Kidney (tissue), 22 donors: ENCODE measurements at places on chromosomes 7 and 10. TPM values are rescaled to one million over a fixed set of nuclear protein-coding genes. Genes with fewer than 3 reads are reported as not detected.

Gene TAS2R4
- total RNA-seq, result 2.5 TPM

Gene ATP5F1C
- 269 TPM for total RNA-seq

Gene TMEM273
- 16.8 TPM for total RNA-seq

Gene OR2A42
- 0.06 TPM for total RNA-seq

Gene DNA2
- total RNA-seq, result 3.6 TPM

GRCh38 chr10:43037440-43037839 lies 39.4 kb upstream of the RET start:
- H3K4me3 ChIP-seq, result no peak overlapping the region
- peak; percentile 7 for DNase-seq
- no peaks in the 10 kb centered on the region for H3K36me3 ChIP-seq
- H3K27me3 ChIP-seq, result no peaks in the 10 kb centered on the region
- H3K27ac ChIP-seq, result no peak overlapping the region

DNA sequence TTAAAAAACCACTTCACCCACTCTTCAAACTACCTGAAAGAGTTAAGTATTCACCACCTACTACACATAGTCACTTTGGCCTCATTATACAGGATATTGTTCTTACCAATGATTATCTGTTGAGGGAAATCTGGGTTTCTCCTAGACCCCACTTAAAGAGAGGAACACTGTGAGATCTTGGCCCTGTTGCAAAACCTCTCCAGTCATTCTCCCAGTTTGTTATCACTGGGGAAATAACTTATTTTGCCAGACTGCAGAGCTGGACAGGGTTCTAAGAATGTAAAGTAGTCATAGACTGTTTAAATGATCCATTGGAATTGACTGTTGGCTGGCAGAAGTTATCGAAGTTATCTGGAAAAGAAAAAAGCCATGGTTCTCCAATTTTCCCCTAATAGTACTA lies 143.8 kb downstream of the HGF start:
- DNase-seq, result no peak
- H3K4me1 ChIP-seq, result no peaks in the 10 kb centered on the region
- H3K4me3 ChIP-seq, result no peak overlapping the region

- DNase-seq, result no peak
- peak overlapping the region; percentile 26 for H3K27ac ChIP-seq
- H3K4me3 ChIP-seq, result no peak overlapping the region
- no peaks in the 10 kb centered on the region for H3K4me1 ChIP-seq
- no peaks in the 10 kb centered on the region for H3K27me3 ChIP-seq
These were observed 56.3 kb downstream of the ASB13 start for GRCh38 chr10:5609952-5610616.

DNA sequence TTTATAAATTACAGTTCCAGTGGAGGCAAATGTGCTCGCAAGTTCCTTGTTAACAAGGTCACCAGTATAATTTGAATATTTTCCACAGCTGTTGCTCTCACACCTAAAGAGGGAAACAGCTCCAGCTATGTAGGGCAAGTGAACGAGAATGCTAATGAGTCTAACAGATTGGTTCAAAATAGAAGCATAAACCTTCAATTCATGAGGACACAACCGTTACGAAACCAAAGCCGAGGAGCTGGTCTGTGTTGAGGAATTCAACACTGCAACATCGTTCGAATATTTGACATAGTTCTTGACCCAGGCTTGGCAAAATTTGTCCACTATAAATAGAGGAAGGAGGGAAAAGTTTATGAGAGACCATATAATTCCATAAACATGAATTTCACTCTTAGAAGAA lies 161.3 kb downstream of the KLF6 start:
- DNase-seq, result no peak
- no peaks in the 10 kb centered on the region for H3K4me1 ChIP-seq
- peak overlapping the region; percentile 59 for H3K27ac ChIP-seq
- H3K27me3 ChIP-seq, result no peaks in the 10 kb centered on the region
